ENCODE measurements at places on chromosomes 1 and 21.

GRCh38 chr1:183168308-183168707, 17.8 kb upstream of the LAMC2 start:
- no peak for DNase-seq

DNA sequence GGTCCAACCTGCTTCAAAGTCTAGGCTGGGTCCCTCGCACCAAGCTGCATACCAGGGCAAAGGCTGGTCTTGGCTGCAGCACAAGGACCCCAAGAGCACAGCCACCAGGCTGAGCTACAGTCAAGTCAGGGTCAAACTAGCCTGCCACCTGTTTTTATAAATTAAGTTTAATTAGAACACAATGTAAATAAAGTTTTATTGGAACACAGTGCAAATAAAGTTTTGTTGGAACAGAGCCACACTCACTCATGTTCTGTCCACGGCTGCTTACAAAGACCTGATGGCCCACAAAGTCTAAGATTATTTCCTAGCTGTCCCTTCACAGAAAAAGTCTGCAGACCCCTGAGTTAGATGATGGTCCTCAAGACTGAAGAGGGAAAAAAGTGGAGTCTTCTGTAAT, 66.2 kb downstream of the MRPL37 start:
- no peak for DNase-seq

DNA sequence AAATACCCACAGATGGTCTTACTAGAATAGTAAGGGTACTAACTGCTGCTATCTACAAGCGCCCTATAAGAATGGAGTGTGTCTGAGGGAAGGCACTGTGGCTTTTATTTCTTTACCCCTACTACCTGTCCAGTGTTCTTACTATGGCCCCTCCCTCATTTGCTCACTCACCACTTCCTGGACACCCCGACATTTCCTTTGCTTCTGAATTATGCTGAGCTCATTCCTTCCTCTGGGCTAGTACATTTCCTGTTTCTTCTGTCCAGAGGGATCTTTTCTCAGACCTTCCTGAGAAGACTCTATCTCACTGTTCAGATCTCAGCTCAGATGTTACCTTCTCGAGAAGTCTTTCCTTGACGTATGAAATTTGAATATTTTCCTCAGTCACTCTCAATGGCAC, 192.1 kb upstream of the DAB1 start:
- no peak for DNase-seq

GRCh38 chr1:29677028-29678024, 441.0 kb downstream of the PTPRU start:
- no peak for DNase-seq

DNA sequence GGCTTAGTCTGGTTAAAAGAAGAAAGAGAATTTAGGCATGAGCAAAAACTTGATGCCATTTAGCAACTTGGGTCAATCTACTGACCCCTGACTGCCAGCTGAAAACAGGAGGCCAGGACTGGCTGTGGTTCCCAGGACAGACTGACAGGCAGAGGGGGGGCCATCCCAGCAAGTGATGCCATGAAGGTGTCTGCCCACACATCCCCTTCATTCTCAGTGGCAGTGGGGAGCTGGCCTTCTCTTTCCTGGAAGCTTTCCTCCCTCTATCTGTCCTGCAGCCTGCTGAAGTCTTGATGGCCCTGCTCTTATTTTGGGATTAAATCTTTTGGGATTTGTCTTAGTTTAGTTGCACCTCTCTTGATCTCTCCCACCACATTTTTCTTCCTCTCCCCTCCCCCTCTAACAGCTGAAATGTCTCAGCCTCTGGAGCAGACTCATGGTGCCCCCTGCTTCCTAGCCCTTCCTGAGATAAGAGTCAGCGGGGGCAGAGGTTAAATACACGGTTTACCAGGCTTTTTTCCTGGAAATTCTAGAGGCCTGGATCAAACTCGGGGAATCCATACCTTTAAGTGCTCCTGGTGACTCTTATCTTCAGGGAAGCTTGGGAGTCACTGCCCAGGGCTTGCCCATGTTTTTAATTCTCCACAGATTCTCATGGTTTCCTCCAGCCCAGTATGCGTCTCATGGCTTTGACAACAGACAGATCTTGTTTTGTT, 99.5 kb upstream of the TSPAN2 start:
- DNase-seq = no peak

- DNase-seq = peak; percentile 20
Measured at GRCh38 chr1:162856260-162856659, 4.7 kb downstream of the CCDC190 start.

GRCh38 chr1:27787895-27788294, 14.9 kb downstream of the STX12 start:
- no peak for DNase-seq
